Left kidney (tissue), 8 donors: ENCODE measurements at places on chromosomes 2 and 18.

GRCh38 chr2:53209679-53210458 lies 557.7 kb upstream of the CHAC2 start:
- no peak for DNase-seq

DNA sequence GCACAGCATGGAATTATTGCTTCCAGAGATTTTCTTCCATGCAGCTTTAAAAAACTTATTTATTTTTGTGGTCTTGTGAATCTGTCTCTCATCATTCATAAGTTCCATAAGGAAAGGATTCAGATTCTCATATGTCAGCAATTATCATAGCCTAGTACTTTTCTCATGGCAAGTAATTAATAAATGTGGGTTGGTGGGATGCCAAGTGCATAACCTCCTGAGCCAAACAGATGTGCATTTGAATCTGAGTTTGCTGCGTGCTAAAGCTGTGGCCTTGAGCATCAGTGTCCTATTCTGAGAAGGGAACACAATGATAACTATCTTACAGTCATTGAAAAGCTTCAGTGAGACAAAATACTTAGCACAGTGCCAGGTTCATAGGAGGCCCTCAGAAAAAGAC lies 331.9 kb downstream of the PDE11A start:
- no peak for DNase-seq

GRCh38 chr2:191176305-191176704 lies 25.5 kb upstream of the STAT4 start:
- no peak for DNase-seq

DNA sequence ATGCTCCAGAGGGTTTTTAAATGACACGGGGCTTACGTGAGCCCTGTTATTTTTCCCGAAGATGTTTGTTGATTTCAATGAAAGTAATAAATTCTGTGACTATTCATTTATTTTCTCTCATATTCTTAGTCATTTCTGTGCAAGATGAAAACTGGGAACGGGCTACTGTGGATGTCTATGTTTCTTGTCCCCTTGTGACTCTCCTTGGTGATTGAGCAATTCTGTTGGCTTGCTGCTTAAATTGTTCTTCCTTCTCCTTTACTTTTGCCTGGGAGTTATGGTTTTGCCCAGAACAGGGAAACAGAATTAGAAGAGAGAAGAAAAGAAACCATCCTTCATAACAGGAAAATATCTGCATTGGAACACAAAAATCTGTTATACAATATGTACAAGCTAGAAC lies 508.2 kb upstream of the DSEL start:
- no peak for DNase-seq

DNA sequence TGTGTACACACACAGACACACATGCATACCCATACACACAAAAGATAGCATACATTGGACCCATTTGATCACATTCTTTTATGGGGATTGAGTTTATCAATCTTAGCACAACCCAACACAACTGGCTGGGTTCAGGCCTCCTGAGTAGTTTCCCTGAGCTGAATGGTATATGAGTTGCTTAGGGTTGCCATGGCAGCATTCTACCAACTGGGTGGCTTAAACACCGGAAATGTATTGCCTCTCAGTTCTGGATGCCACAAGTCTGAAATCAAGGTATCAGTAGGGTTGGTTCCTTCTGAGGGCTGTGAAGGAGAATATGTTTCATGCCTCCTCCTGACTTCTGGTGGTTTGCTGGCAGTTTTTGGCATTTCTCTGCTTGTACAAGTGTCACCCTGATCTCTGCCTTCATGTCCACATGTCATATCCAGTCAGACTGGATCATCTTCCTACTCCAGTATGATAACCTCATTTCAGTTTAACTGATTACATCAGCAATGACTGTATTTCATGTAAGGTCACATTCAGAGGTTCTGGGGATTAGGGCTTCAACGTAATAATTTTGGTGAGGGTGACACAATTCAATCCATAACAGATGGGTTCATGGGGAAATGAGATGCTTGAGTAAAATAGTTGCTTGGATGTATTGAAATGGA lies 212.7 kb downstream of the KCNE4 start:
- DNase-seq, result no peak

- DNase-seq, result peak; percentile 85
Observed at GRCh38 chr2:218387369-218388194, 5.5 kb downstream of the SLC11A1 start.

DNA sequence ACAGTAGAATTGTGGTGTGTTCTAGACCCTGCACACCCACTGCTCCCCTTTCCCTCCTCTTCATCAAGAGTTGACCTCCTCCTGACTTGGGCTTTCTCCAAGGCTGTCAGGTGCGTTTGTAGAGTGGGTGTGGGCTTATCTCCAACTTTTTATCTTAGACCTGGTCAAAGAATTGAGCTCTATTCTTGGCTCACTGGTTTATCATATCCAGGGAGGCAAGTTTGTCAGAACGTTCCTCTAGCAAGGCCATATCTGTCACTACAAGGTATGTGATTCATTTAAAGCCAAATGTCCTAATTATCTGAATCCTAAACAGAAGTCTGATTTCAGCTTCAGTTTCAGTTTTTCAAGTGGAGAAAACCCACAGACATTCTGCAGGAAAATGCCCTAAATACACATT lies 117.1 kb upstream of the MGAT5 start:
- no peak for DNase-seq

DNA sequence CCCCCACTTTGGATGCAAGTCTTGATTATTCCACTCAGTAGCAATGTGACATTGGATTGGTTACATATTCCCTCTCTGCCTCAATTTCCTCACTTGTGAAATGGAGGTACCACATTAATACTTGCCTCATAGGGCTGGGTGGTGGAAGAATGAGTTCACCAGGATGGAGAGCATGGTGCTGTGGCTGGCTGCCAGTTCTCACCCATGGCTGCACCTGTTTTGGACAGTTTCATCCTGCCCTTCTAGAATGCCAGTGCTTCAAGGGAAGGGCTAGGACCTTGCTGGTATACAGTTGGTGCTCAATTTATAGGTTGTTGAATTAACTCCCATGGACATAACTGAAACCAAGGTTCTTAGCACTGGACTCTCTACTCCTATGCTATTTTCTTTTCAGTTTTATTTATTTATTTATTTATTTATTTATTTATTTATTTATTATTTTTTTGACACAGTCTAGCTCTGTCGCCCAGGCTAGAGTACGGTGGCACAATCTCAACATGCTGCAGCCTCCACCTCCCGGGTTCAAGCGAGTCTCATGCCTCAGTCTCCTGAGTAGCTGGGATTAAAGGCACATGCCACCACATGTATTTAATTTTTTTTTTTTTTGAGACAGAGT lies 5.3 kb upstream of the SH3RF3 start:
- no peak for DNase-seq

GRCh38 chr18:13530879-13531387 lies 195.4 kb downstream of the FAM210A start:
- DNase-seq, result no peak

DNA sequence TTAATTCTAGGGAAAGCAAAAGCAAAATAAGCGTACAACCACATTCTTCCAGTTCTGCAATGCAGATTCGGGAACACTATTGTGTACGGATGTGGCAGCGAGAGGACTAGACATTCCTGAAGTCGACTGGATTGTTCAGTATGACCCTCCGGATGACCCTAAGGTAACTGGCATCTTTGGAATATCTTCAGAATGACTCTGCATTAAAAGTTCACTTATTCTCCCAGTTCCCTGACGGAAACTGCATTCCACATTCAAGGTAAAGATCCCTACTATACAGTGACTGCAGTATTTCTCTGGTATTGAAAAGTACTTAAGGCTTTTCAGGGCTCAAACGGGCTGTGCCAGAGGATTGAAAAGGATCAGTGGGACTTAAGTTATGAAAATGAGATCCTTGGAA lies 10.9 kb downstream of the DDX18 start:
- no peak for DNase-seq

DNA sequence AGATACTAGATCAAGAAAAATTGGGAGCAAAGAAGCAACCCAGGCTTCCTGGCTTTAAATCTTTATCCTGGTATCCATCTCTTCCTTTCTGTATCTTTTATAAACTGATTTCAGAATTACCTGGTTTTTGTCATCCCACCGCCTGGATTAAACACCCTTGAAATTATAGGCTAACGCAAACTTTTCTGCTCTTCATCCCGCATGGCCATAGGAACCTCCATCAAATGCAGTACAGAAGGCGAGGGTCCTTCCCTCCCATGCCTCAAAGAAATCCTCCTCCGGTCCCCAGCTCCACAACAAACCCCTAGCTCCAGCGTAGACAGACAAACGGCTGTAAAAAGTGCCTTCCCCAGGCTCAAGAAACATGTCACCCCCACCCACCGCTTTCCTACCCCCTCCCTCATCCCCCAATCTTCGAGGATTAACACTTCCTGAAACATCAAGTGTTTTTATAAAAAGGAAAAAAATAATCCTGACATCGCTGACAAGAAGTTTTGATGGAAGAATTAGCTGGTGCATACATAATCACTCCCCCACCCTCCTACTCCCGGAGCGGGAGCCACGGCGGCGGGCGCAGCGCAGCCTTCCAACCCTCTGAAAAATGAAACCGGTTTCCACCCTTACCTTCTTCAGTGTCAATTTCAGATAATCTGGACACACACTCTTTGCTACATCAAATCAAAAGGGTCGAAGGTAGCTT lies 7.6 kb downstream of the DLX1 start:
- no peak for DNase-seq

GRCh38 chr2:46979571-46979979 lies 64.0 kb upstream of the MCFD2 start:
- no peak for DNase-seq

DNA sequence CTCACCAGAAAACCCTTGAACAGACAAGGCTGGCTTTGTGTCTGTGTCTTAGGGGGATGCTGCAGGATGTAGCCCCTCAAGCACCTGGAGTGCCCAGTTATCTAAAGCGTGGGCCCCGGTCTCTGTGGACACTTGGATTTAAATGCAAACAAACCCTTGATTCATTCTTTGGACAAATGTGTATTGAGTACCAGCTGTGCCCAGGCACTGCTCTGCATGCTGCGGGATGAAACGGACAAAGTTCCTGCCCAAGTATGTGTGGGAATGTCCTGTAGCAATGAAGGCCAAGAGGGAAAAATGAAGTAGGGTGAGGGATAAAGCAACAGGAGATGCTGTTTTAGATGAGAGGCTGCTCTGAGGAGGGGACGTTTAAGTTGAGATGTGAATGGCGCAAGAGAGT lies 53.9 kb downstream of the BOLA3 start:
- DNase-seq, result no peak

- no peak for DNase-seq
Observed at GRCh38 chr2:113692698-113693428, 63.6 kb downstream of the SLC35F5 start.

DNA sequence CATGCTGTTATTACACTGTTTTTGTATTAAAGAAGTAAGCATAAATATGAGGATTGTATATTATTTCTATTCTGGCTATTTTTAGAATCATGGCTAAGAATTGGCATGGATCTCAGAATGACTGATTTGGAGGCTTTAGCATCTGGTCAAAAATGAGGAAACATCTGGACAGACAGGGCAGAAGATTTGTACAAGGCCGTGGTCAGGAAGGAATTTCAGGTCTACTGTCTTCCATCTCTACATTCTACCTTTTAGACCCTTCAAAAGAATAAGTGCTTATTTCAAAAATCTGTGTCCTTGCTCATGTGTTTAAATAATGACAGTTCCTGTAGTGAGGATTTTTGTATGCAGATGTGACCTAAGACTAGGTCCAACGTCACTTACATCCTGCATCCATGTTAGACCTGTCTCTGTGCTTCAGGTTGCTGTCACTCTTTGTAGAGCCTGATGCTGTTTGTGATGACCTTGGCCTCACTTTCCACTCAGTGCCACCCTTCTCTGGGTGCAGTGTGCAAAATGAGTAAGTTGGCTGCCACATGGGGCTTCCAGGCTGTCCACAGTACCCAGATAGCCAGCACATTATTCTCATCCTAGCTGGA lies 54.7 kb upstream of the B3GNT2 start:
- DNase-seq, result no peak

GRCh38 chr2:71618327-71619113 lies 165.2 kb downstream of the DYSF start:
- no peak for DNase-seq

DNA sequence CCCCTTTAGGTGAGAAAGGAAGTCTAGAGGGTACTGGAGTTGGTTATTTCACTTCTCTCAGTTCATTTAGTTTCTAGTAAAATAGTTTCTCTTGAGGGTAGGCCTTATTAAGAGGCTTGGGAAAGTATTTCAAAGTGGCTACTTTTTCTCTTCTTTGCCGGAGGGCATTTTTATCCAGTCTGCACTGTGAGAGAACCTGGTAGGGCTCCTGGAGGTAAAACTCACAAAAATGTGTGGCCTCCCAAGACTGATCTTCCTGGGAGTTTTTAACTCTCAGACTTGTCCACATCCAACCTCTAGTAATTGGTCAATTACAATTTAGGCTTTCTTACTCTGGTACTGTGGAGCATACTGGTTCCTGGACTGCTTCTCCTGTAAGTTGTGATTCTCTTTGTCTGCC lies 28.0 kb downstream of the EHBP1 start:
- no peak for DNase-seq

DNA sequence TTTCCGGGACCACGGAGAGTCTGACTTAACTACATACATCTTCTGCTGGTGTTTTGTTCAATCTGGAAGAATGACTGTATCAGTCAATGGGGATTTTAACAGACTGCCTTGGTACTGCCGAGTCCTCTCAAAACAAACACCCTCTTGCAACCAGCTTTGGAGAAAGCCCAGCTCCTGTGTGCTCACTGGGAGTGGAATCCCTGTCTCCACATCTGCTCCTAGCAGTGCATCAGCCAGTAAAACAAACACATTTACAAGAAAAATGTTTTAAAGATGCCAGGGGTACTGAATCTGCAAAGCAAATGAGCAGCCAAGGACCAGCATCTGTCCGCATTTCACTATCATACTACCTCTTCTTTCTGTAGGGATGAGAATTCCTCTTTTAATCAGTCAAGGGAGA lies 23.1 kb downstream of the ICOS start:
- no peak for DNase-seq

GRCh38 chr2:18396329-18397010 lies 164.0 kb downstream of the RDH14 start:
- no peak for DNase-seq

DNA sequence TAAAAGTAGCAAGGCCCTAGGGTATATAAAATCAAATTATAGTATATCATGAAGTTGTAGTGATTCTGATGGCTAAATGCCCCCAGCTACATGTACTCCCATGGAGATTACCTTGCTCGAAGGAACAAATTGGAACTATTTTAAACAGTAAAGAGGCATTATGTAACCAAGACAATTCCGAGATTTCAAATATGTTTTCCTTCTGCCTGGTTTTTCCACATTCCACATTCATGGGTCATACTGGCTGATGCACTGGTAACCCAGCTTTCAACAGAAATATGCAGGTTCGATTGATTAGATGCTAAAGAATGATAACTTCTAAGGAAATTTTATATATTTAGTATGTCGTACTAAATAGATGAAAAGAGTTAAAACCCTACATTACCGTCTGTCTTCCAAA lies 62.3 kb upstream of the MGAT4A start:
- no peak for DNase-seq

DNA sequence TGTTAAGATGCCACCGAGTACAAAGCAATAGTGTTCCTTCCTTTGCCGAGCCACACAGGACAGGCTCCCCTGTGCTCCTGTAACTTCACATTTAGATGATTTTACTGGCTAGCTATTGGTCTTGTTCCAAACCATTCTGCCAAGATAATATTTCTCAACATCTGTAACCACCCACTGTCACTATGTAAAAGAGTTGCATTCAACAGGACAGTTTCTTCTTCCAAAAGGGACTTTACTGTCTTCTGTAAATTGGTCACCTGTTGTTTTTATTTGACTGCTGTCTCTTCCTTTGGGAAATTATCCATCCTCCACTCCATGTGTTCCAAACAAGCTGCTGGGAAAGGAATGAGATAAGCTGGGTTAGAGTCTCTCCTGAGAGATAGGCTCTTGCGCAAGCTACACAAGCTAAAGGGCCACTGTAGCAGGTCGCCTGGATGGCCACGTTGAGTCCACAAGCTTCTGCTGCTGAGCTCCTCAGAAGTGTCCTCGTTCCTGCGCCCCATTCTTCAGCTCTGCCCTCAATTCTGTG lies 14.4 kb upstream of the BZW1 start:
- DNase-seq, result no peak
